AG04450 (cell line): ENCODE measurements at places on chromosomes 16 and 17.

DNA sequence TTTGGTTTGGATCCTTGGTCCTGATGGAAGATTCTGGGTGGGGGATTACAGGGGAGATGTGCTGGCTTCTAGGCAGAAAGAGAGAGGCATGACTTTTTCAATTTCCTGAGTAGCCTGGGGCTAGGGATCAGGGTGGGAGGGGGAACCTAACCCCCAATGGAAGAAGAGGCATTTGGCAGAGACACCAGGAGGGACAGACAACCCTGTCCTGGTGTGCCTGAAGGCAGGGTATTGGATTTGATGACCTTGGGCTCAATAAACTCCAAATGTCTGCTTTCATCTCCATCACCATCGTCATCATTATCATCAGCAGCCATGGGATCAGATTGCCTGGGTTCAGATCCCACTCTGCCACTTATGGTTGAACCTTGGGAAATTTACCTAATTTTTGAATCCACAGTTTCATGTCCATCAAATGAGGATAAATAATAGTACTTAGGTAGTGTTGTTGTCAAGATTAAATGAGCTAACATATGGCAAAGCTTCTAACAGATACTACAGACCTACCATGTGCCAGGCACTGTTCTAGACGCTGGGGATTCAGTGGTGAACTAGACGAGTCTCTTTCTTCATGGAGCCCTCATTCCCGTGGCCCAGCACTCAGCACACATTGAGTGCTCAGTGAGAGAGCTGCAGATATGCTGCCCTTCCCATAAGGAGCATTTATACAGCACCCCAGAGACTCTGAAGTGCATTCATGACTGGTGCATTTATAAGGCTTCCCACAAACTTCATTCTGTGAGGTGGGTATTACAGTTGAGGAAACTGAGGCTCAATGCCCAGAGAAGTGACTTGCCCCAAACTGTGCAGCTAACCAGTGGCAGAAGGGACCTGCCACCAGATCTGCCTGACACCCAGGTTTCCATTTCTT, 26.8 kb downstream of the IGFBP4 start:
- no peak for DNase-seq

DNA sequence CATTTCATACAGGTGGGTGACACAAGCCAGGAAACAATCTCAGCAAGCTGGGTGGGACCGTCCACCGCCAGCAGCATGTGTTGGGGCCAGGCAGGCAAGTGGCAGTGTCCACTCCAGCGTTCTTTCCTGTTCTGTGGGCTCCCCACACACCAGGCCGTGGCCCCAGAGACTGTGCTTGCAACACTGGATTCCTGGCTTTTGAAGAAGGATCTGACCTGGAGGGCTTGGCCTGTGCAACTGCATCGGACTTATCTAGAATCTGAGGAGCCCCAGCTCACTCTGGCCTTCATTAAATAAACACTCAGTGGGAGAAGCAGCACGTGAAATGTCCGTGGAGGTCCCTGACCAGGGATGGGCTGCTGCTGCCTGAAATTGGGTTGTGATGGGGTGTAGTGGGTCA, 3.2 kb downstream of the KSR1 start:
- no peak for DNase-seq

- no peak for DNase-seq
Observed at GRCh38 chr16:842061-842476, 41.5 kb upstream of the GNG13 start.

- DNase-seq = no peak
Observed at GRCh38 chr16:2032285-2033056, 5.8 kb downstream of the NHERF2 start.
